Left ventricle myocardium inferior (tissue), 1 donor: ENCODE measurements at places on chromosomes 2 and 18.

GRCh38 chr2:30450025-30450424 is 3.0 kb downstream of the LCLAT1 start:
- H3K36me3 ChIP-seq, result no peaks in the 10 kb centered on the region
- no peak overlapping the region for H3K27ac ChIP-seq
- H3K27me3 ChIP-seq, result no peaks in the 10 kb centered on the region
- H3K4me3 ChIP-seq, result no peak overlapping the region

GRCh38 chr2:3588084-3588483 is 6.8 kb upstream of the COLEC11 start:
- H3K27me3 ChIP-seq, result no peaks in the 10 kb centered on the region
- peak overlapping the region; percentile 50 for H3K27ac ChIP-seq
- H3K4me3 ChIP-seq, result no peak overlapping the region
- peaks cover 14% of the 10 kb centered on the region for H3K36me3 ChIP-seq
- peaks cover 39% of the 10 kb centered on the region for H3K4me1 ChIP-seq

- no peaks in the 10 kb centered on the region for H3K4me1 ChIP-seq
- no peaks in the 10 kb centered on the region for H3K36me3 ChIP-seq
- H3K4me3 ChIP-seq, result no peak overlapping the region
- peaks cover 81% of the 10 kb centered on the region for H3K27me3 ChIP-seq
These were observed 14.4 kb upstream of the EGR4 start for GRCh38 chr2:73307720-73308119.

GRCh38 chr2:30826481-30826880 is 19.2 kb upstream of the CAPN13 start:
- H3K36me3 ChIP-seq, result no peaks in the 10 kb centered on the region
- H3K4me1 ChIP-seq, result no peaks in the 10 kb centered on the region
- peaks cover 18% of the 10 kb centered on the region for H3K27me3 ChIP-seq
- H3K4me3 ChIP-seq, result no peak overlapping the region

- H3K27me3 ChIP-seq, result peaks cover 6% of the 10 kb centered on the region
- no peaks in the 10 kb centered on the region for H3K36me3 ChIP-seq
- H3K4me3 ChIP-seq, result no peak overlapping the region
- no peak for DNase-seq
- H3K27ac ChIP-seq, result no peak overlapping the region
These were observed 37.3 kb upstream of the C18orf32 start for GRCh38 chr18:49524349-49524748.

- H3K4me3 ChIP-seq, result no peak overlapping the region
- peak overlapping the region; percentile 82 for H3K27ac ChIP-seq
- peaks cover 11% of the 10 kb centered on the region for H3K36me3 ChIP-seq
- DNase-seq, result no peak
These were observed 40.4 kb downstream of the CYRIA start for GRCh38 chr2:16625201-16625729.

DNA sequence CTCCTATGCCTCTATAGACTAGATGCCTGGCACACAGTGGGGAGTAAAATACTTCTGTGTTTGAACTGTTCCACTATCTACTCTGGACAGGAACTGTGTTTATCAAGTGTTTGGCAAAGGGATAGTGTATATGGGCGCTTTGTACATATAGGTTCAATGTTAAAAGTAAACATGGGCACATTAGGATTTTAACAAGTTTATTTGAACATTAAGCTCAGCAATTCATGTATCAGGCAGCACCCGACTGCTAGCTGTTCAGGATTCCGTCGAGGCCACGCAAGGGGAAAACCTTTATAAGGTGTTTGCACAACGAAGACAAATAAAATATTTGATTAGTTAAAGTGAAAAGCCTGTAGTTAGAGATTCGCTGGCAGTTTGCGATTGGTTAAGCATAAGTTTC is 43.4 kb upstream of the ROCK2 start:
- no peak for DNase-seq
- H3K27me3 ChIP-seq, result no peaks in the 10 kb centered on the region
- no peaks in the 10 kb centered on the region for H3K36me3 ChIP-seq
- H3K4me1 ChIP-seq, result peaks cover 25% of the 10 kb centered on the region
- H3K4me3 ChIP-seq, result no peak overlapping the region
- no peak overlapping the region for H3K27ac ChIP-seq

- H3K4me1 ChIP-seq, result peaks cover 12% of the 10 kb centered on the region
- H3K27me3 ChIP-seq, result no peaks in the 10 kb centered on the region
- no peaks in the 10 kb centered on the region for H3K36me3 ChIP-seq
- H3K27ac ChIP-seq, result no peak overlapping the region
- no peak for DNase-seq
These were observed 63.2 kb upstream of the RFX8 start for GRCh38 chr2:101538076-101538475.

DNA sequence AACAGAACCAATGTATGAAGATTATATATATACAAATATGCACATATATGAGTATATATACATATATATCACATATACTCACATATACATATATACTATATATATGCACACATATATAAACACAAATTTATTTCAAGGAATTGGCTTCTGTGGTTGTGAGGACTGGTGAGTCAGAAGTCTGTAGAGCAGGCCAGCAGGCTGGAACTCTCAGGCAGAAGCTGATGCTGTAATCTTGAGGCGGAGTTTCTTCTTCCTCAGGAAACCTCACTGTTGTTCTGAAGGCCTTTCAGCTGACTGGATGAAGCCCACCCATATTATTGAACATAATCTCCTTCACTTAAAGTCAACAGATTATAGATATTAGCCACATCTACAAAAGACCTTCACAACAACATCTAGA is 143.9 kb upstream of the CREB1 start:
- DNase-seq, result no peak
- H3K27me3 ChIP-seq, result no peaks in the 10 kb centered on the region
- no peaks in the 10 kb centered on the region for H3K4me1 ChIP-seq
- no peaks in the 10 kb centered on the region for H3K36me3 ChIP-seq

DNA sequence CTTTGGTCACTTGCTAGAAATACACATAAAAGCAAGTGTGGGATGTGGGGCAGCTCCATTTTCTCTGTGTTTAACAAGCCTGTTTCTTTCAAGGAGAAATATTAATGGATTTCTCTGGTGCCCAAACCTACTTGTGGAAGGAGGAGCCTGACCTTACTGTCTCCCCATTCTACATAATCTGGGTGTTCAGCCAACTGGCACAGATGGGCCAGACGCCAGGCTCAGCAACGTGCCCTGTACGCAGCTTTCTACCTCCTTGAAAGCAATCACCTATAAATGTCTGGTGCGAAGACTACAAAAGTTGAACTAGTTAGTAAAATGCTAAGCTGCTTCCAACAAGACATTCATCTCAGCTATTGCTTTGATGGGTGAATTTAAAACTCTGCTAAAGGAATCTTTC is 33.2 kb upstream of the MYO3B start:
- H3K4me1 ChIP-seq, result no peaks in the 10 kb centered on the region
- no peak for DNase-seq
- no peak overlapping the region for H3K4me3 ChIP-seq
- H3K27me3 ChIP-seq, result no peaks in the 10 kb centered on the region
- no peaks in the 10 kb centered on the region for H3K36me3 ChIP-seq

- DNase-seq, result no peak
- no peak overlapping the region for H3K27ac ChIP-seq
- H3K4me3 ChIP-seq, result no peak overlapping the region
- no peaks in the 10 kb centered on the region for H3K27me3 ChIP-seq
- H3K36me3 ChIP-seq, result no peaks in the 10 kb centered on the region
These were observed 253.0 kb upstream of the FANCL start for GRCh38 chr2:58494071-58494501.

DNA sequence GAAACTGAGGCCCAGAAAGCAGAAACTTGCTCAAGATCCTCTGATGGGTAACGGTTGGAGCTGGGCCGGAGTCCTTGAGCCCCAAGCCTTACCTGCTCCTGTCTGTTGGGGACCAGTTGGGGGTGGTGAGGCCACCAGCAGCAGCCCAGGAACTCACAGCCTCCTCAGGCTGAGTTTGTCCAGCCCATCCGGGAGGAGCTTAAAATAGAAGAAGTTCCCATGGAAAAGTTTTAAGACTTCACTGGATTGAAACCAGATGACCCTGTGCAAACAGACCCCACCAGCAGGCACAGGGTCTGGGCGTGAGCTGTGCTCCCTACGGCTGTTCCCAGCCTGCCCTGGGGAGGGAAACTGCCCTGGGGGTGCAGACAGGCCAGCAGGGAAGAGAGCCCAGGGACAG is 40.6 kb upstream of the FOSL2 start:
- H3K4me3 ChIP-seq, result no peak overlapping the region
- H3K4me1 ChIP-seq, result peaks cover 28% of the 10 kb centered on the region
- H3K27me3 ChIP-seq, result no peaks in the 10 kb centered on the region
- H3K36me3 ChIP-seq, result no peaks in the 10 kb centered on the region
- no peak overlapping the region for H3K27ac ChIP-seq

DNA sequence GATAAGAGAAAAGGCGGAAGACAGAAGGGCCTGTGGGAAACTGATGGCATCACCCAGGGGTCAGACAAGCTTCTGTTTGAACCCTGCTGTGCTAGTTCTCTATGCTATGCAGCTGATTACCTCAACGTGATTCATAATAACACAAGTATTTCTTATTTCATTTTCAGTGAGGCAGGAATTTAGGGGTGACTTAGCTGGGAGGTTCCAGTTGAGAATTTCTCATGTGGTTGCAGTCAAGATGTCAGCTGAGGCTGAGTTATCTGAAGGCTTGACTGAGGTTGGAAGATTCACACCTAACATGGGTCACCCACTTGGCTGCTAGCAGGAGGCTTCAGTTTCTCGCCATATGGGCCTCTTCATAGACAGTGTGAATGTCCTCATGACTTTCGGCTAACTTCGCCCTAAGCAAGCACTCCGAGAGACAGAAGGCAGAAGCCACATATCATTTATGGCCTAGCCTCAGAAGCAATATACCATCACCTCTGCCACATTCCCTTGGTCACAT is 34.0 kb upstream of the TMEM131 start:
- H3K4me1 ChIP-seq, result peaks cover 12% of the 10 kb centered on the region
- H3K36me3 ChIP-seq, result no peaks in the 10 kb centered on the region
- H3K4me3 ChIP-seq, result no peak overlapping the region
- H3K27me3 ChIP-seq, result no peaks in the 10 kb centered on the region

GRCh38 chr2:107530046-107530445 is 296.6 kb upstream of the RGPD4 start:
- H3K4me3 ChIP-seq, result peak overlapping the region; percentile 12
- no peaks in the 10 kb centered on the region for H3K36me3 ChIP-seq
- no peaks in the 10 kb centered on the region for H3K4me1 ChIP-seq

DNA sequence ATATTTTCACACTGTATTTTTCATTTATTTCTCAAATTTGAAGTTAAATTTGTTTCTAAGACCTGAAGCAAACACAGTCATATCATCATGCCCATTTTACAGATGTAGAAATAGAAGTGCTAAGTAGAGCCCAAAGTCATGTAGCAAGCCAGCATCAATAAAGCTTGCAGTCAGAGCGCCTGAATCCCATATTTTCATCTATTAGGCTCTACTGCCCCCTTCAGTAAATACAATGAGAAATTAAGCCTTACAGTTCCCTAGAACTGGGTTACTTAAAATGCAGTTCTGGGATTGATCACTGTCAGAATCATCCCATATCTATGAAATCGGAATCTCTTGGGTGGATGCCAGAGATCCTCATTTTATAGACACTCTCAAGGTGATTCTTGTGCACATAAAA is 419.9 kb downstream of the TGIF1 start:
- no peak overlapping the region for H3K4me3 ChIP-seq
- no peaks in the 10 kb centered on the region for H3K4me1 ChIP-seq
- H3K36me3 ChIP-seq, result no peaks in the 10 kb centered on the region
- no peak for DNase-seq
- H3K27me3 ChIP-seq, result no peaks in the 10 kb centered on the region

DNA sequence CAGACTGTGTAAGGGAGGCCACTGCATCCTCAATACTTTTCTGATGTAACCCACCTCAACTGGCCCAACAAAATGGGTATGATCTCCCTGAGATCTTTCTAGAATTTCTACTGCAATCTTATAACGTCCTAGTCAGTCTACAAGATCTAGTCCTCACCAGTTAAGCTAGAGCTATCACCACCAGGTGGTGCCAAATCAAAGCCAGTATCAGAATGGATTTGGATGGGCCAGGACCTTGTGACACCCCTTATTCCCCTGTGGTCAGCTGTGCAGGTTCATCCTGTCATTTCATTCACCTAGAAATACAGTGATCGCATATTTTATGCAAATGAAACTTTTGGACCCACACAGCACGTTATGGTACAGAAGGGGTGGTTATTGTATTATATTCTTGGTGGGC is 90.3 kb downstream of the OLA1 start:
- H3K36me3 ChIP-seq, result no peaks in the 10 kb centered on the region
- H3K4me1 ChIP-seq, result peaks cover 10% of the 10 kb centered on the region
- H3K4me3 ChIP-seq, result no peak overlapping the region
- no peaks in the 10 kb centered on the region for H3K27me3 ChIP-seq
- DNase-seq, result no peak

GRCh38 chr2:240888130-240888889 is 7.6 kb downstream of the MAB21L4 start:
- no peak overlapping the region for H3K27ac ChIP-seq
- DNase-seq, result no peak
- H3K4me3 ChIP-seq, result no peak overlapping the region
- no peaks in the 10 kb centered on the region for H3K27me3 ChIP-seq

- H3K4me3 ChIP-seq, result no peak overlapping the region
- no peaks in the 10 kb centered on the region for H3K36me3 ChIP-seq
- H3K27ac ChIP-seq, result no peak overlapping the region
- DNase-seq, result no peak
- H3K4me1 ChIP-seq, result no peaks in the 10 kb centered on the region
These were observed 331.8 kb downstream of the KCNJ3 start for GRCh38 chr2:155030296-155030695.

- no peaks in the 10 kb centered on the region for H3K27me3 ChIP-seq
- H3K27ac ChIP-seq, result peak overlapping the region; percentile 44
- H3K4me1 ChIP-seq, result peaks cover 50% of the 10 kb centered on the region
- DNase-seq, result no peak
These were observed 35.1 kb downstream of the REEP1 start for GRCh38 chr2:86302320-86302719.

GRCh38 chr18:6881034-6881820 is 151.7 kb downstream of the ARHGAP28 start:
- H3K27me3 ChIP-seq, result no peaks in the 10 kb centered on the region
- H3K27ac ChIP-seq, result no peak overlapping the region
- H3K36me3 ChIP-seq, result no peaks in the 10 kb centered on the region
- H3K4me3 ChIP-seq, result no peak overlapping the region
- no peaks in the 10 kb centered on the region for H3K4me1 ChIP-seq

DNA sequence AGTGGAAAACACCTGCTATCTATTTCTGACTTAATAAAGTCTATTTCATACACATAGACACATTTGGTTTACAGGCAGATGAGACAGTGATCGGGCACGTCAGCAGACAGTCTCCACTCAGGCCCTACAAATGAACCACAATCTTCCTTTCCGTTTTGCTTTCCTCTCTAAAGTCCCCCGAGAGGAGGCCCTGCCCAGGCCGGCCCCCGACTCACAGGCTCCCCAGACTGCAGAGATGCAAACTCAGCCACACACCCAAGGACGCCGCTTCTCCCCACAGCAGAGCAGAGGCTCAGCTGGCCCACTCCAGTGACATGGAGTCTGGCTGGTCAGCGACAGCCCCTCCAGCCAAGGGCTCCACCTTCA is 9.3 kb upstream of the MTERF4 start:
- H3K4me3 ChIP-seq, result no peak overlapping the region
- DNase-seq, result no peak
- H3K27me3 ChIP-seq, result no peaks in the 10 kb centered on the region
- H3K36me3 ChIP-seq, result no peaks in the 10 kb centered on the region
